ENCODE measurements at places on chromosomes 7 and 10.
A peak's percentile ranks its signal among the peaks of the same experiment; 100 is the strongest.

- DNase-seq = no peak
Observed at GRCh38 chr10:72152286-72152685, 63.5 kb upstream of the ANAPC16 start.

- DNase-seq = no peak
Observed at GRCh38 chr7:25305831-25306230, 77.5 kb upstream of the NPVF start.

GRCh38 chr7:13041368-13041988, 354.0 kb downstream of the ARL4A start:
- DNase-seq = no peak

DNA sequence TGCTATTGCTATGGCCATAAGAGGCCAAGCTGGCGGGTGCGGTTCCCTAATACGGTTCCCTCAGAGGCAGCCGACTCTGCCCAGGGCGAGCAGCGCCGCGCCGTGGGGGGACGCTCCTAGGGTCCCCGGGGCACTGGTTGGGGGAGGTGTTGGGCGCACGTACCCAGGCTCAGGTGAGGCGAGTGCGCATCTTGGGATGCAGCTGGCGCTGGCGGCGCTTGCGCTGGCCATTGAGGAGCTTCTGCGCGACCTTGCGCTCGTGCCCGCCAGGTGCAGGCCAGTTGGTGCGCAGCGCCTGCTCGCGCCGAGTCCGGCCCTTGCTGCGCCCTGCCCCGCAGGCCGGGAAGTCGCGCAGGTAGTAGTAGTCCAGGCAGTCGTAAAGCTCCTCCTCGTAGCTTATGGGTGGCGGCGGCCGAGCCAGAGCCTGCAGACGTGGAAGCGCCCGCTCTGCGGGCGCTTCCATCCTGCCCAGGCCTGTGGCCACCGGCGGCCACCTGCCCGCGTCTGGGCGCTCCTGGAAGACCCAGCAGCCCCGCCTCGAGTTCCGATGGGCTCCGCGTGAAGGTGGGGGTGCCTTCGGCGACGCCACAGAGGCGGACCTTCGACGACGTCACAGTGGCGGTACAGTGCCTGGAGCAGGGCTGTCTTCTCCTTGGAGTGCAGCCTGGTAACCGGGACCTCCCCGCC, at the start of gene NUPR2:
Gene NUPR2 (minus strand): TSS at position 566 of the 687 bp plus-strand sequence. CDS start 103 bp downstream, at position 463.
- no peak for DNase-seq

DNA sequence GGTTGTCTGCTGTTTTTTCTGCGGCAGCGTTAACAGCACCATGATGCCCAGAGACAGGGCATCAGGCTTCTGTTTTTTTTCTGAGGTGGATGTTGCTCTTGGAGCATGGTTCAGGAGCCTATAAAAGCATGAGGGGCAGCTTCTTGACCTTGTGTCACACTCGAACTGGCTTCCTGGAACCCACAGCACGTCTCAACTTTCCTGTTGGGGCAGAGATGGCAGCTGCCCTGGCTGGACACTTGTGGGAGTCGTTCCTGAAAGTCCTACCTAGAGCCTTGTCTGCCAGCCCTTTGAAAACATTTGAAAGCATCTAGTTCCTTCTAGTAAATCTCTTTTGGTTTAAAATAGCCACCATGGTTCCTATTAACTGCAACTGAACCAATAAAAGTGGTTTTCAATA, 28.9 kb upstream of the PRKAG2 start:
- DNase-seq = no peak

GRCh38 chr7:32860090-32860489, 31.5 kb downstream of the KBTBD2 start:
- DNase-seq = no peak

DNA sequence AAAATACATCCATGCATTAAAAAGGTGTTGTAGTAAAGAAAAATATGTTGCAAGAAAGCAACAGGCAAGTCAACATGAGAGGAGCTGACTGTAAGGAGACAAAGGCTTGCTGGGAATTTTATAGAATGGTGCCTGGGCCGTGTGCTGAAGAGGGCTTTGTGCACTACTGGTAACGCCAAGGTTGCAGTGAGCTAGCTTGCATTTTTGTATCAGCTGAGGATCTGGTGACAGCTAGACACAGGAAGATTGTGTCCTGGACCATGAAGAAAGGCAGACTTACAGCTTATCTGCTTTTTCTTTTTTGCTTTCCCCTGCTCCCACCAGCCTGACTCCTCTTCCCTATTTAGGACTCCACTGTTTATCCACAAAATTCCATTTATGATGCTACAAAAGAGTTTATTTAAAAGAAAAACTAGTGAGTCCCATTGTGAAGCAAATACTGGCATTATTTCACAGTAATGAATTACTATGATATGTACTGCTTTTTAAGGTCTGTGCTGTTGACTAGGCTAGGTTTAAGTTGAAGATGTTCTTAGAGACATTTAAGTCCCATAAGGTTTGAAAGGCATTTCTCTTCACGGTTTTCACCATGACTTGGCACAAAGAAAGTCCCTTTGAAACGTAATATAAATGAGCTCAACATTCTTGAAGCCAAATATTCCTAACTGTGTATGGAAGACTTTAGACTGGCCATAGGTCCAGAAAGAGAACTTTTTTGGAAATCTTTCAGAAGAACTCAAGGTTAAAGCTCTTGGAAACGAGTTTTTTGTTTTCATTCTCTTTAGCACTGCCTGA, 88.6 kb downstream of the SEC23IP start:
- no peak for DNase-seq

- DNase-seq = no peak
Observed at GRCh38 chr10:131427281-131427680, 115.8 kb upstream of the TCERG1L start.

DNA sequence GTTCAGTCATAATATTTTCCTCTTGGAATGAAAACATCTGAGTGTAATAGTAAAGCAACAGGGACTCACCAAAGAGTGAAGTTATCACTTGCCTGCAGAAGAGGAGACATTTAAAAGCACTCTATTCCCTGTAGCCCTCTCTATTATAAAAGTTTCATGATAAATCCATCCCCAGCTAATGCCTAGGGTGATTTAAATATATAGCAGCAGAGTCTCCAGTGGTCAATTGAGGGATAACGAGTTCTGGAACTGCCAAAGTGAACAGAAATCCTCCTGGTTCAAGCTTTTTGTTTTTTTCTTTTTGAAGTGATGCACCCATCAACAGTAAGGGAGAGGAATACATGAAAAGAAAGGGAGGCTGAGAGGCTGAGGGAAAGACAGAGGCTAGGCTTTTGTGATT, 87.3 kb downstream of the EVX1 start:
- DNase-seq = peak; percentile 13

- DNase-seq = no peak
Observed at GRCh38 chr7:103113164-103113563, 35.7 kb downstream of the NAPEPLD start.

DNA sequence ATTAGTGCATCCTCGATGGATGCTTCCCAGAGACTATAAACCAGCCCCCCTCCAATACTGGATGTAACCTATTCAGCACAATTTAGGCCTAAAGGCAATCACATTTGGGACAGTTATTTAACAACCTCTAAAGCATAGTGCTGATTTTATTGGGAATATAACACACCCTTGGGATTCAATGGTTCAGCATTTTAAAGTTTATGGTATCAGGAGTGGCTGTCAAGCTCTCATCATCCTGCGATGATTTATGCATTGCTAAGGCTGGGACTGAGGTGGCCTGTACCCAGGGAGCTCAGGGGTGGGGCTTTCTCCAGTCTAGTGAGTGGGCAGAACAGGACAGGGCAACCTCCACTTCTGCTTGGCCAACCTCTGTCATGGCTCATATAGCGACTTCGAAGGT, 464.9 kb downstream of the INHBA start:
- no peak for DNase-seq

All from hematopoietic multipotent progenitor cell treated with erythropoietin and hydrocortisone succinate and interleukin-3 and kit ligand, for 4 days (in vitro differentiated cells).